Left ventricle myocardium superior (tissue), 1 donor: ENCODE measurements at places on chromosomes 11 and 22.
A peak's percentile ranks its signal among the peaks of the same experiment; 100 is the strongest.

GRCh38 chr11:62242021-62242420 is at the start of gene SCGB1D2:
TSS of gene SCGB1D2 (plus strand) at chr11:62242239. CDS start at chr11:62242308, 69 bp downstream.
- peak; percentile 85 for DNase-seq

DNA sequence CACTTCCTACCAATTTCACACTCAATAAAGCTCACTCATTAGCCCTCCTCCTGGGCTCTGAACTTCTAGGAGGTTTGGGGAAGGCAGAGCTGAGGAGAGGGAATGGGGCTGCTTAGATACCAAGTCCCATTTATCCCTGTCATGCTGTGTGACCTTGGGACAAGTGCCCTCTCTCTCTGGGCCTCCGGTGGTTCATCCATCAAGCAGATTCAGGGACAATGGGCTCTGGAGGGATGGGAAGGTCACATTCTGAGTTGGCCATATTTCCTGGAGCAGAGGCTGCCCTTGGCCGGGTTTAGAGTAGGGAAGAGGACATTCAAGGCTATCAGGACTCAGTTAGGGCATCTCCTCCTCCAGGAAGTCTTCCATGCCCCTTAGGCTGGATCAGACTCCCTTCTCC is 66.7 kb downstream of the PDE2A start:
- no peak for DNase-seq

DNA sequence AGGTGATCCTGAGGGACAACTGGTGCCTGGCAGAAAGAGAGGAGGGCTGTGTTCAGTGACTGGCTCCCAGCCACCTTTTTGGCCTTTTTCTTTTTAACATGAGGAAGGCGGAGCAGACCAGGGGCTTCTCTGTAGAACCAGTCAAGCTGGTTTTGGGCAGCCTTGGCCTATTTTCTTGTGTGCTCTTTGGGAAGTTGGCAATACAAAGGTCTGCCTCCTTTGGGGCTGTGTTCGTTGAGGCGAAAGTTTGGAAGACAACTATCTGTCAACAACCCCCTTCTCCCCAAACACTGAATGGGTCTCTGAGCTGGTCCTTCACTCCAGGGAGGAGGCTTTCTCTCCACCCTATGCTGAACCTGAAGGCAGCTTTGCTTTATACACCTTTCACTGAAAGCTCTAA is 8.5 kb downstream of the MARK2 start:
- no peak for DNase-seq

DNA sequence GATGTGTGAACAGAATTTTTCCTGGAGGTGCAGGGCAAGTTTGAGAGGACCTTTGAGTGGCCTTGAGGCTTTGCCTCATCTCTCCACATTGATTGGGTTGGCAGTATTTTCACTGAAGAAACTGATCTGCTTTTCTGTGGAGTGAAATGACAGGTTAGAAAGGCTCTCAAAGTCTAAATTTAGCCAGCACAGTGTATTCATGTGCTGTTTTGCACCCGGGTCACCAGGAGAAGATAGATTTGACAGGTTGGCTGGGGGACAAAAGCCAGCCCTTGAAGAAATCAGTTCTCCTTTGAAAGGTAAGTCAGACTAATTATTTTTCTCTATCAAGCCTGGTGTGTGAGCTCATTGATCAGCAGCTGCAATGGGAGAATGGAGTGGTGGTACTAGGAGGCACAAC is 152.9 kb downstream of the DBX1 start:
- DNase-seq, result no peak
